ENCODE measurements at places on chromosomes 5 and 9.

DNA sequence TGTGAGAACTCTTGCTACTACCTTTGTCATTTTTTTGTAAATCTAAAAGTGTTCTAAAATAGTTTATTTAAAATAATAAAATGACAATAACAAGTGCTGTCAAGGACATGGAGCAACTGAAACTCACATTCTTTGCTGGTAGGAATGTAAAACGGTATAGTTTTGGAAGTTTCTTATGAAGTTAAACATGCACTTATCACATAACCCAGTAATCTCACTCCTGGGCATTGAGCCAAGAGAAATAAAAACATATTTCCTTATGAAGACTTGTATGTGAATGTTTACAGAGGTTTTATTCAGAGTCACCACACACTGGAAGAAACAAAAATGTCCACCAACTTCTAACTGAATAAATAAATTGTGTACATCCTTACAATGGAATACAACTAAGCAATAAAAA, 46.0 kb upstream of the COL15A1 start:
- no peak for DNase-seq

GRCh38 chr9:109745335-109746283, 34.4 kb upstream of the PALM2AKAP2 start:
- DNase-seq = no peak

- DNase-seq = no peak
Measured at GRCh38 chr5:178238313-178238635, 5.7 kb upstream of the PHYKPL start.

DNA sequence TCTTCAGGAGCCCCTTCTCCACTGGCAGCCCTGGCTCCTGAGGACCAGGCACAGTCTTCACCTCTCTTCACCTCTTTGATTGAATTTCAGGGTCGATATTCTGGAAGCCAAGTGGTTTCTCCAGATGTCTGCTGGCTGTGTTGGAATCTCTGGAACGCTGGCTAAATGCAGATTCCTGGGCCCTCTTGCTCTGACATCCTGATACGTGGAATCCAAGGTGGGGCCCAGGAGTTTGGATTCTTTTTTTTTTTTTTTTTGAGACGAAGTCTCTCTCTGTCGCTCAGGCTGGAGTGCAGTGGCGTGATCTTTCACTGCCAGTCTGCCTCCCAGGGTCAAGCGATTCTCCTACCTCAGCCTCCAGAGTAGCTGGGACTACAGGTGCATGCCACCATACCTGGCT, 26.8 kb upstream of the IER5L start:
- DNase-seq = no peak

DNA sequence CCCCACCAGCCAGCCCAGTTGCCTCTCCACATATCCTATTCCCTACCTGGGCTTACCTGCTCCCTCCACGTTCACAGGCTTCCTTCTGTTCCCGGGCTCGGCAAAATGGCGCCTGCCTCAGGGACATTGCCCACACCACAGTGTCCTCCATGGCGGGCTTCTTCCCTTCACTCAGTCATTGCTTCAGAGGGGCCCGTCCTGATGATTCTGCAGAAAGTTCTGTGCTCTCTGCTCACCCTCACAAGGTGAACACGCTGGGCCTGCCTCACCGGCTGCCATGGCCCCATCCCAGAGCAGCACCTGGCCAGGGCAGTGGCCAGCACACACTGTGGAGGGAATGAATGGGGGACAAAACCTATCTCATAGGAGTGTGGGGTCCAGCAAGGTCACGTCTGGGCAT, 313.0 kb downstream of the GADD45G start:
- DNase-seq = no peak
